Kidney tubule cell (primary cell): ENCODE measurements at places on chromosomes 2 and 18.
A peak's percentile ranks its signal among the peaks of the same experiment; 100 is the strongest.

DNA sequence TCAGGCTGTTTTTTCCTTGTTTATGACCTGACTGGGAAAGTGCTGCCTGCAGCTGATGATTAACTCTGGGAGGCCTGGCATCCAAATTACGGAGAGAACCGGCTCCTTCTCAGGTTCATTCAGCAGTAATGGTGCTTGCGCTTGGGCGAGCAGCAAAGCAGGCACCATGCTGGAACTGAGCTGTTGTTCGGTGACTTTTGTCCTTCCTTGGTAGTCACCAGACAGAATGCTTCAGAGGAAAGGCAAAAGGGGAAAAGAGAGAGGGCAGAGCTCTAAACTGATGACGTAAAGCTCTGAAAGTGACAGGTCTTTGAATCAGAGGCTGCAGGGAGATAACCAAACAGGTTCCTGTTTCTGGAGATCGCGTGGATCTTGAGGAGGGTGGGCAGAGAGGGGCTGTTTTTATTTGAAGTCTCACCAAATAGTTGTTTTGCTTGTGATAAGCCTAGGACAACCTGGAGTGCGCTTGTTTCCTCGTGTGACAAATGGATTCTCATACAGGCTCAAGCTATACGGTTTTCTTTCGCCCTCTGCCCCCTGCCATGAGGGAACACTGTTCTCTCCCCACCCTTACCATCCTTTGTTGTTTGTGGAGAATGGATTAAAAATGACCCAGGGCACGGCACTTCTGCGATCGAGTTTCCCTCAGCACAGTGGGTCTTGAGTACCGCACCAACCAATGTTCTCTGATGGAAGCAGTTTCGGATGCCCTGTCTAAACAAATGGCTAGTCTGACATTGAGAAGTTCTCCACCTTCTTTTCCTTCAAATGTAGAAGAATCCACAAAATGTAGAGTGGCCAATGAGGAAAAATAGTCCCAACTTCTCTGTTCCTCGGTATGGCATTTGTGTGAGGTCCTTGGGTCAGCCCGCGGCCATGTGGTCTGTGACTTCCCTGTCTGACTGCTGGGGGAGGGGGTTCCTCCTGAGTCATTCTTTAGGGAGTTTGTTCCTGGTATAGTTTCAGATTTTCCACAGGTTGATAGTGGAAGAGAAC is 1.3 kb downstream of the RASGRP3 start:
- DNase-seq, result peak; percentile 79

GRCh38 chr18:79394534-79395307 is 1.0 kb upstream of the NFATC1 start:
- peak; percentile 22 for DNase-seq

DNA sequence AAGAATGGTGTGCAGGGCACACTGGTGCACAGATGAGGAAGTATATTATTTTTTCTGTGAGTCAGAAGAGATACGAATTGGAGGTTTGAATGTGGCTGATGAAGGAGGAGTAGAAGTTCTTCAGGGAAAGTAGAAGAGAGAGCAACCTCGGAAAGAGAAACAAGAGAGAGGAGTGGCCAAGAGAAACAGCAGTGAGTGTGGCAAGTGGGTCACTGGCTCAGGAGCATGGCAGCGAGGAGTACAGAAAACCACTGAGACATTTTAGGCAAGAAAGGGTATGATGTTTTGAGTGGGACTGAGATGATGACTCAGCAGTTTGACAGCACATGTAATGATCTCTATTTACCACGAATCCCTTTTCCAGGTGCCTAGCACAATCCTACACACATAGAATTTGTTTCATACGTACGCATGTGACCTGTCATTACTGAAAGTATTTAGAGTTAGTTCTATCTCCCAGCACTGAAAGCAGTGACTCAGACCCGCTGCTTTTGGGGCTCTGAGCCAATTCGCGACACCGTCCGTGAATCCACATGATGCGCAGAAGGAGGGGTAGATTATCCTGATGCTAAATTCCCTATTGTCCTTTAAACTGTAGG is 915.4 kb downstream of the DCDC2C start:
- peak; percentile 1 for DNase-seq

GRCh38 chr2:29916571-29916970 is 4.8 kb downstream of the ALK start:
- peak; percentile 52 for DNase-seq

- no peak for DNase-seq
These were observed 34.0 kb downstream of the KANSL3 start for GRCh38 chr2:96604104-96604503.

GRCh38 chr2:196487417-196487816 is 152.1 kb upstream of the CCDC150 start:
- DNase-seq, result no peak

DNA sequence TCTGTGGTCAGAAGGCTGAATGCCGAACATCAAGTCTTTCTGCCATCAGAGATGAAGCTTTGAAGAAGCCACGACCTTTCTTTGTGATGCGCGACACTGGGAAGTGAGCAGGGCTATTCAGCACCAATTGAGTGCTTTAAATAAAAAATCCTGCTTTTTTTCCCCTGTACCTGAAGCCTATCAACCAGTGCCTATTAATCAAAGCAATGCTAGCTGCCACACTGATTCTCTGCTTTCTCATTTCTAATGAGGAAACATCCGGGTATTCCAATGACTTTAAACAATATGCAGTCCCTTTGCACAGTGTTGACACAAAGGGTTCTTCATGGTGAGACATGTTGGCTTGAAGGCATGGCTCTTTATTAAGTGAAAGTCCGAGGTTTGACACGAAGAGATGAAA is 88.0 kb downstream of the GALR1 start:
- DNase-seq, result no peak

DNA sequence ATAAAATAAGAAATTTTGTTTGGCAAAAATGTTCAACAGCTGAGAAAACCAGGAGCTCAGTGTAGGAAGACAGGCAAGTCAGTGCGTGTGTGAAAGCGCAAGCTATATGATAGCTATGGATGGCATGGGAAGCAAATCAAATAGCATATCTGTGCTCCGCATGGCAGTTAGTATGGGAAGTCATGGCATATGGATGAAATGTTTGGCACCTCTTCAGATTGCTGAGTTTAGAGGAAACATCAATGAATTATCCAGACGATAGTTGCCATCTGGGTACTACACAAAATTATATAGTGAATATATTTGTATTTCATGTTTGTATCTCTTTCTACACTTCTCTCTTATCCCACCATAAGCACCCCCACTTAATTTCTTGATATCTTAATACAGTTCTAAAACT is 85.9 kb upstream of the TWSG1 start:
- no peak for DNase-seq

GRCh38 chr2:197168705-197169104 is 141.9 kb downstream of the ANKRD44 start:
- DNase-seq, result peak; percentile 65

DNA sequence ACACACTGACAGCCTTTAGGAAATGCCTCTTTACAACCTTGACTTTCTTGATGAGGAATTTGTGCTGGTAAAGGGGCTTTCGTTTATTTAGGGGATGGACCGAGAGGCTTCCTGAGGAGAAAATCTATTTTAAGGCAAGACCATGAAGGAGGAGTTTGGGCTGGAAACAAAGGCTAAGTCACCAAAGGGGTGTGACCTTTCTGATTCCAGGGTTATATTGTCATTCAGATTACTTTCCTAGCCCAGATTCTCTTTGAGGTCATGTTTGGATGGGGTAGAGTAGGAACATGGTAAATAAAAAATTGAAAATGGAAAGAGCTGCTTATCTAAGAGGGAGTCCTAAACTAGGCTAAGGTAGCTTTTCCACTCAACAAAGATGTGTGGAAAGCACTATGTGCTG is 77.1 kb upstream of the UGP2 start:
- DNase-seq, result no peak

GRCh38 chr18:76805221-76805620 is 17.1 kb upstream of the ZNF236 start:
- DNase-seq, result no peak

- DNase-seq, result no peak
These were observed 17.5 kb downstream of the REEP1 start for GRCh38 chr2:86319700-86320580.

GRCh38 chr2:46230115-46230571 is 67.1 kb upstream of the EPAS1 start:
- peak; percentile 71 for DNase-seq

DNA sequence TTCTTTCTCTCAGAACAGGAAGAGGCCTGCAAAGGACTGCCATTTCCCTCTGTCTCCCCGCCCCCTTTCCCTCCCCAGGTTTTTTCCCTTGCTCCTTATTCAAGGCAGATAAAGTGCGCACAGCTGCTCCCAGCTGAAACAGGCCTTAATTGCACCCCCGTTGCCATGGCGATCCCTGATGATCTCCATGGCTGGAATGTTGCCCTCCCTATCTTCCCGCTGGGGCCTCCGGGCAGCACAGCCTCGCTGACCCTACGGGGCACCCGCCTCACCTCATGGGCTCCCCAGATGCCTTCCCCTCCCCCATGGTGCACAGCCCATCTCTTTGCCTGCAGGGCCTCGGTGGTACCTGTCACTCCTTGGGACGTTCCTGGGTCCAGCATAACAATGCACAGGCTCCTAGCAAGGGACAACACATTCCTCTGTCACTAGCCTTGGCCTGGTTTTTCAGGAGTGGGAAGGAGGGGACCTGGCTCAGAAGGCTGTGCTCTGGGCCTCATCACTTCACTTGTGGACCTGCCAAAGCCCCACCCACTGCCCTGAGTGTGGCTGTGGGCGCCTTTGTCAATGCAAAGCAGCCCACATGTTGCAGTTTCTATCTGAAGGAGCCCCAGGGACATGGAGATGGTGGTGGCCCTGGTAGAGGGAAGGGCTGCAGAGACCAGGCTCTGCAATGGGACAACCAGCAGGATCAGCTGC is 115.0 kb downstream of the CELF4 start:
- peak; percentile 7 for DNase-seq

- no peak for DNase-seq
These were observed 888 bp downstream of the FASTKD2 start for GRCh38 chr2:206766057-206766930.

DNA sequence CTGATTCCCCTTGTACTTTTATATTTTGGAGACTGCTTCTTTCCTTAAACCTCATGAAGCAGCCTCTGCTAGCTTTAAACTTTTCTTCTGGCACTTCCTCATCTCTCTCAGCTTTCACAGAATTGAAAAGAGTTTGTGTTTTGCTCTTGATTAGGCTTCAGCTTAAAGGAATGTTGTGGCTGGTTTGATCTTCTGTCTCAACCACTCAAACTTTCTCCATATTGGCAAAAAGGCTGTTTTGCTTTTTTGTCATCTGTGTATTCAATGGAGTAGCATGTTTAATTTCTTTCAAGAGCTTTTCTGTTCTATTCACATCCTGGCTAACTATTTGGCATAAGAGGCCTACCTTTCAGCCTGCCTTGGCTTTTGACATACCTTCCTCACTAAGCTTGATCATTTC is 36.3 kb upstream of the MSTN start:
- DNase-seq, result no peak

DNA sequence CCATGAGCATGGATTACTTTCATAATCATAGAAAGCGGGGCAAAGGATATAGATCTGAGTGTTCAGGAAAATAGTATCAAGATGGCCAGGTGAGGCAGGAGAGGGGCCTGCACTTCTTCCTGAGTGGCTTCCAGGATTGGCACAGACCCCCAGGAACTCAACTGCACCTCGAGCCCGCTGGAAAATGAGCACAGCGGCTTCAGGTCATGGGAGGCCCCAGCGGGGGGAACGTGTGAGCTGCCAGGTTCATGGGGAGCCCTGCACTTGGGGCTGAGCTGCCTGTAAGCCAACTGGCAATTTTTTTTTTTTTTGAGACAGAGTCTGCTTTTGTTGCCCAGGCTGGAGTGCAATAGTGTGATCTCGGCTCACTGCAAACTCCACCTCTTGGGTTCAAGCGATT is 81.5 kb upstream of the ODC1 start:
- no peak for DNase-seq

GRCh38 chr2:119385466-119385865 is 18.7 kb downstream of the DBI start:
- DNase-seq, result no peak

DNA sequence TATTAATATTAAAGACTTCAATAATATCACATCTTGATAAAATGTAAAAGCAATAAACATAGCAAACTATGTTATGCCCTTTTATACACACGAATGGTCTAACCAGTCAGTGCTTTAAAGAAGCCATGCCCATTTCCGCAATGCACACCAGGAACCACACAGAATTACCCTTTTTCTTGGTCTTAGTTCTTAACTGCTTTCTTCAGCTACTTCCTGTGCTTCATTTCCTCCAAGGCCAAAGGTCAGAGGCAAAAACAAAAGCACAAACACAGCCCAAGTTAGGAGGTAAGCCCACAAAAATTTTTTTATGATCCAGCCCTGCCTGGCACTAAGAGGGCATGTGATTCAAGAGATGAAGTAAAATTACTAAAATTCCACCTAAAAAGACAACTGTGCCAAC is 267.2 kb downstream of the FBXO15 start:
- no peak for DNase-seq

GRCh38 chr2:168130346-168130745 is 117.0 kb downstream of the STK39 start:
- DNase-seq, result no peak

DNA sequence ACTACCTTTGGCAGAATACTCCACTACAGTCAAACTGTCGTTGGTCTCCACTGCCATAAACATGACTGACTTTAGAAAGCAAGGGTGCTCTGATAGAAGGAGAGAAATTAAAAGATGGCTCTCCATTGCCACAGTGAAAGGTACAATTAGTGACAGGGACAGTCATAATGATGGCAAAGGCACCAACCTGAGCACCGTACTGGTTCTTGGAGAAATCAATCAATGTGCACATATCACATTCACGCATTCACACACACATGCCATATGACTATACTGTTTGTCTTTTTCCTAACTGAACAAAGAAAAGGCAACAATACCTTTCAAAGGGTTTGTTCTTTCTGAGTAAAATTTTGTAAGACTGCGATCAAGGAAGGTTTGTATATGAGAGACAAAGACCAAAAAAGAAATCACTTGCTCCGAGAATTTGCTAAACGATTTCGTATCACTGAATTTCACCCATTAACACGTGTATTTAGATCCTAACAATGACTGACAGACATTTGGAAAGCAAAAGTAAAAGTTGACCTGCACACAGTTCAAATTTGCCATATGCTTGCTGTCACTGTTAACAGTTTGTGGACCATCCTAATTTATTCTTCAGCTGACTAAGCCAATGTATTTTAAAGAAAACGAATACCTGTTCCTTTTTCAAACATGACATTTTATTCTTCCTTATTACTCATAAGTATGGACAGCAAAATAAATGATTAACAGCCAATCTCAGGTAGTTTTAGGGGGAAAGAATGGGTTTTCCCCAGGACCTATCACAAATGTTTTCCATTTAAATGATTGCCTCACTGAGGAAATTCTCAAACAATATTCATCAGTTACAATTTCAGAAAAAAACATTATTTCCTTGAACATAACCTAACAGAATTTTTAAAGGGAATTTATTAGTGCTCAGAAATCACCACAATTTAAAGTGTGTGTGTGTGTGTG is 644.4 kb downstream of the ZEB2 start:
- DNase-seq, result peak; percentile 69

GRCh38 chr2:11379558-11379957 is 35.1 kb upstream of the ROCK2 start:
- DNase-seq, result no peak
